ENCODE measurements at places on chromosomes 7 and 10. TPM values are rescaled to one million over a fixed set of nuclear protein-coding genes. Genes with fewer than 3 reads are reported as not detected.

DNA sequence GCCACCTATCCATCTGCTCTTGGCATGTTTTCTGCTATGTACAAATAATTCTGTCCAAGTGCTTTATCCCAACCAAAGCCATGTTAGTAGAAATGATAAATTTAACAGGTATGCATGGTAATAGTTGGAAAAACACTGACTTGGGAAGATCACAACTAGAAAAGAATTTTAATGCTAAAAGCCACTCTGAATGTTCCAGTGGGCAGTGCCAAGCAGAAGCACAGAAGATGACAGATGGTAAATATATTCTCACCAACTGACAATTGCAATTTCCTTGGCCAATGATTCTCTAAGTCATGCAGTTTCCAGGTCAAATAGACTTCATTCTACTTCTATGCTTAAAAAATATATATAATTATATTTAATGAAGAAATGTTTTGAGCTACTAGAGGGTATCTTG lies 83.6 kb upstream of the SEMA3C start:
- no peak overlapping the region for H3K27ac ChIP-seq
- H3K27me3 ChIP-seq, result no peaks in the 10 kb centered on the region
- peaks cover 2% of the 10 kb centered on the region for H3K4me1 ChIP-seq
- DNase-seq, result no peak

DNA sequence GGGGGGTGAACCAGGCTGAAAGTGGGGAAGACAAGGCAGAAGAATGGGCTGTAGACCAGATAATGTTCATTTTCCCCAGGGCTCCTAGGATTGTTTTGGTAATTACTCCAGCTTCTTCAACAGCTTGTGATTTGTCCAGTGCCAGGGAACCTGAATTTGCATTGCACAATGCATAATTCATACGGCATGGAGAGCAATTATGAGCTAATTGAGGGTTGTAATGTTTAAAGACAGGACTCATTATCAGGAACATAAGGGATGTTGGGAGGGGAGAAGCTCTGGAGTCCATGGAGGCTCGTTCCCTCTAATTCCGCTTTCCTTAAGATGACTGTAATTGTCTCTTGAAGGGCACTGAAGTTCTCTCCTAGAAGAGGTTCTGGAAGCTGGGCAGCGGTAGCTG lies 405.0 kb upstream of the ZMIZ1 start:
- no peak for DNase-seq
- H3K4me3 ChIP-seq, result no peak overlapping the region
- no peaks in the 10 kb centered on the region for H3K27me3 ChIP-seq
- H3K4me1 ChIP-seq, result peaks cover 7% of the 10 kb centered on the region
- H3K36me3 ChIP-seq, result peaks cover 2% of the 10 kb centered on the region

Gene FAM131B
- total RNA-seq, result 3.7 TPM

Gene DKK1
- total RNA-seq, result 2.5 TPM

GRCh38 chr10:77713521-77714280 lies 76.1 kb upstream of the KCNMA1 start:
- H3K36me3 ChIP-seq, result no peaks in the 10 kb centered on the region
- no peaks in the 10 kb centered on the region for H3K4me1 ChIP-seq
- H3K27me3 ChIP-seq, result peaks cover 48% of the 10 kb centered on the region
- DNase-seq, result no peak
- H3K27ac ChIP-seq, result no peak overlapping the region

- no peak overlapping the region for H3K4me3 ChIP-seq
- DNase-seq, result no peak
- H3K27ac ChIP-seq, result no peak overlapping the region
- peaks cover 22% of the 10 kb centered on the region for H3K4me1 ChIP-seq
- no peaks in the 10 kb centered on the region for H3K36me3 ChIP-seq
Measured at GRCh38 chr7:82050792-82051191, 280.9 kb upstream of the HGF start.

- no peak for DNase-seq
- H3K4me3 ChIP-seq, result no peak overlapping the region
- peaks cover 16% of the 10 kb centered on the region for H3K4me1 ChIP-seq
- no peak overlapping the region for H3K27ac ChIP-seq
- no peaks in the 10 kb centered on the region for H3K27me3 ChIP-seq
- H3K36me3 ChIP-seq, result no peaks in the 10 kb centered on the region
Measured at GRCh38 chr7:156499247-156499881, 141.2 kb upstream of the RNF32 start.

Gene SEPHS1
- total RNA-seq, result 127 TPM

- no peak overlapping the region for H3K27ac ChIP-seq
- no peak for DNase-seq
- peaks cover 5% of the 10 kb centered on the region for H3K27me3 ChIP-seq
- H3K4me3 ChIP-seq, result no peak overlapping the region
Measured at GRCh38 chr7:149811221-149811620, 27.0 kb upstream of the ZNF862 start.

GRCh38 chr10:71040343-71040742 lies 152.0 kb upstream of the PCBD1 start:
- peaks cover 12% of the 10 kb centered on the region for H3K4me1 ChIP-seq
- peaks cover 25% of the 10 kb centered on the region for H3K27me3 ChIP-seq
- no peak for DNase-seq
- no peaks in the 10 kb centered on the region for H3K36me3 ChIP-seq

Gene CHCHD2
- total RNA-seq, result 137 TPM

DNA sequence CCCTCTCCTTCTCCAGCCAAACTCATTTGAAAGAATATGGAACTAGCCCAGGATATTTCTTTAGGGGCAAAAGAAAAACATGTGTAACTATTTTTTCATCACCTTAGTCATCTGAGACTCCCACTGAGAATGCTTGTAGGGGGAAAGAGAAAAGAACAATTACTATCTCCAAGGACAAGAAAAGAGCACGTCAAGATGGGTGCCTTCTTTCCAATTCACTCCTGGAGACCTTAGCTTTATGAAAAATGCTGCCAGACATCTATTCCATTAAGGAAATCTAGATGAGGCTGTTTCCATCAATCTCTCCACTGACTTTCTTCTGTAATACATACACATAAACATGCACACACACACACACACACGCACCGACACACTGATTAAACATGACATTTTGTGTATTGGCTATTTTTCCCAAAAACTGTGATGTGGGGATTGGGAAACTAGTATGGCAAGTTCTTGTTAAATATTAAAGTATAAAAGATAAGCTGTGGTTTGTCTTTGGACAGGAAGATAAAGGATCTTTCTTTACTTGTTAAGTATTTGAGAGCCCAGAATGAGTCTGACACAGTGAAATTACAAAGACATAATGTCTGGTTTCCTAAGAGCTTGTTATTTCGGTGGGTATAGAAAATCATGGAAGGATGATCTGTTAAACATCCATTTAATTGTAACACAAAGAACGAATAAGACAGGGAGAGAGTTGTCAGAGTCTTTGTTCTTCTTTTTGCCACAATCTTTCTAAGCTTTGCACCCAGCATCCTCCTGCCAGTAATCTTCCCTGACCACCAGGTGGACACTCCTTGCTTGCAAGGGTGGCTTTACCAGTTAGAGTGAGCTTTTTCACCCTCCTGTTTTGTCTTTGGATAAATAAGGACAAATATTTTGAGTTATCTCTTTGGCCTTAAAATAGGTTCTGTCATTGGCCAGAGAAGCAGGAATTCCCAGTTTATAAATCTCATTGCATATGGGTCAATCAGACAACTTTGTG lies 177.3 kb upstream of the TMEM72 start:
- H3K36me3 ChIP-seq, result peaks cover 1% of the 10 kb centered on the region
- no peak overlapping the region for H3K4me3 ChIP-seq
- H3K27ac ChIP-seq, result no peak overlapping the region
- H3K27me3 ChIP-seq, result peaks cover 6% of the 10 kb centered on the region
- no peak for DNase-seq

DNA sequence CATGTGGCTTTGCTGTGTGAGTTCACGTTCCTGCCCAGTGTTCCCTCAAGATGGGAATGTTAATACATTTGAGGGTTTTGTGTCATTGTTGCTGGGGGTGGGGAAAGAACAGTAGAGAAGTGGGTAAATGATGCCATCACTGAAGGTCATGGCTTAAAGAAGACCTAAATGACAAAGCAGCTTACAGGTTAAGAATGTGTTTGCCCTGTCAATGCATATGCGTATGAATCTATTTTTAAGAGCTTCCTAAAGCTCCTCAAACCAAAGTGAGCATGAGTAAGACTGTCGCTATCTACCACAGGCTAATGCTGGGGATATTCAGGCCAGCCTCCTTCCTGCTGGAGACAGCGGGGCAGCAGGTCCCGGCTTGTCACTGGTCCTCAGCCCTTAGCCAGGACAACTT lies 162.9 kb downstream of the CREB5 start:
- no peaks in the 10 kb centered on the region for H3K36me3 ChIP-seq
- no peak for DNase-seq
- no peak overlapping the region for H3K4me3 ChIP-seq
- H3K27me3 ChIP-seq, result peaks cover 12% of the 10 kb centered on the region

Gene ABHD11
- total RNA-seq, result 62.9 TPM

DNA sequence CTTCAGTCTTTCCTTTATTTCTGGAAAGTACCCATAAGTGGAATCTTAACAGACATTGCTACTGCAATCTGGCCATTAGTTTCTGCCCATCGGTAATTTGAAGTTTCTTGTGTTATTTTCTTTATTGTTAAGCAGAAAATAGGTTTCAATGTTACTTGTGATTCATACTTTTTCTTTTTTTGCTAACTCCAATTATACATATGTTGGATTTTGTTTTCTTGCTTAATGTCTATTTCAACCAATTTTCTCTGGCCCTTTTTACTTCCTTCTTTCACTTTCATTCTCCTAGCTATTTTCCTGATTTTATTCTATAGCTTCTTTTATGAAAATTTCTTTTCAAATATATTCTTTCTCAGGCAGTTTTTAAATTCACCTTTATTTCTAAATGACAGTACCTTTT lies 457.4 kb downstream of the TCERG1L start:
- H3K27me3 ChIP-seq, result peaks cover 5% of the 10 kb centered on the region
- no peaks in the 10 kb centered on the region for H3K4me1 ChIP-seq
- H3K4me3 ChIP-seq, result no peak overlapping the region
- no peak for DNase-seq
- H3K36me3 ChIP-seq, result peaks cover 1% of the 10 kb centered on the region
- no peak overlapping the region for H3K27ac ChIP-seq

Gene MAGI2
- total RNA-seq, result 13.4 TPM

Gene SEMA3D
- total RNA-seq, result 27.9 TPM

DNA sequence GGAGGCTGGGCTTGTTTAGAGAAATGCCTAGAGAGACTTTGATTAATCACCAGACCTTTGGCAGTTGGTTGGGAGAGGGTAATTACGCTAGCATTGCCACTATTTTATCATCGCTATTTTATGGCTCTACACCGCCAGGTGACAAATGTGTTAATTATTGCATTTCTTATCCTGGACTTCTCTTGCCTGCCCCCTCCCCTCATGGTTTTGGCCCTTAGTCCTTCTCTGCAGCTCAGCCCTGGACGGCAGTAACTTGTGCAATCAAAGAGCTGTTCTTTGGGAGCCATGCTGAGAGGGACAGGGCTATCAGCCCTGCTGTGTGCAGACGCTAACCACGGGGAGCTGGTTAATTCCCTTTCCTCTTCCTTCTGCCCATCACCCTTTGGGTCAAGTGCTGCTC lies 585.0 kb downstream of the AUTS2 start:
- H3K4me3 ChIP-seq, result no peak overlapping the region
- no peak for DNase-seq
- no peaks in the 10 kb centered on the region for H3K27me3 ChIP-seq
- H3K36me3 ChIP-seq, result peaks cover 2% of the 10 kb centered on the region

Gene TUBB8
- 0.77 TPM for total RNA-seq

Gene NRP1
- total RNA-seq, result 37.0 TPM

GRCh38 chr7:42069590-42069989 lies 167.4 kb downstream of the GLI3 start:
- no peak for DNase-seq
- no peak overlapping the region for H3K27ac ChIP-seq
- H3K4me1 ChIP-seq, result peaks cover 8% of the 10 kb centered on the region
- no peaks in the 10 kb centered on the region for H3K36me3 ChIP-seq
- peaks cover 74% of the 10 kb centered on the region for H3K27me3 ChIP-seq
- no peak overlapping the region for H3K4me3 ChIP-seq

Gene OR9A2
- total RNA-seq, result not detected

Gene PANK1
- total RNA-seq, result 38.0 TPM
